ENCODE measurements at places on chromosomes 13 and 19.

- DNase-seq = no peak
Observed at GRCh38 chr13:74681891-74682290, 547.7 kb upstream of the KLF12 start.

- no peak for DNase-seq
Observed at GRCh38 chr13:48600374-48601364, 53.1 kb upstream of the CYSLTR2 start.

- DNase-seq = no peak
Observed at GRCh38 chr13:20181188-20181587, 11.6 kb downstream of the GJB2 start.

- DNase-seq = peak; percentile 85
Observed at GRCh38 chr19:45641274-45642105, 2.3 kb upstream of the EML2 start.

GRCh38 chr13:109968876-109969577, 182.6 kb upstream of the IRS2 start:
- DNase-seq = no peak

DNA sequence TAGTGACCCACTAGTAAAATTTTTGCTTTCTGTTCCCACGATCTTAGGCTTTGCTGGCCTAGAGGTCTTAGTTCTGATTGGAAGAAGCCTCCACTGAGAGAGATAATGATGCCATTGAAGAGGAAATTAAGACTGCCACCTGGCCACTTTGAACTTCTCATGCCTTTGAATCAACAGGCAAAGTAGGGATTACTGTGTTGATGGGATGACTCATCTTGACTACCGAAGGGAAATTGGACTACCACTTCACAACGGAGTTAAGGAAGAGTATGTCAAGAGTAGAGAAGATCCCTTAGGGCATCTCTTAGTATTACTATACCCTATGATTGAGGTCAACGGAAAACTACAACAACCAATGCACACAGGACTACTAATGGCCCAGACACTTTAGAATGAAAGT, 12.7 kb upstream of the FREM2 start:
- DNase-seq = no peak

GRCh38 chr13:106560821-106561220, 7.1 kb downstream of the ARGLU1 start:
- DNase-seq = no peak

GRCh38 chr19:2021453-2022140, 6.1 kb upstream of the BTBD2 start:
- DNase-seq = no peak

DNA sequence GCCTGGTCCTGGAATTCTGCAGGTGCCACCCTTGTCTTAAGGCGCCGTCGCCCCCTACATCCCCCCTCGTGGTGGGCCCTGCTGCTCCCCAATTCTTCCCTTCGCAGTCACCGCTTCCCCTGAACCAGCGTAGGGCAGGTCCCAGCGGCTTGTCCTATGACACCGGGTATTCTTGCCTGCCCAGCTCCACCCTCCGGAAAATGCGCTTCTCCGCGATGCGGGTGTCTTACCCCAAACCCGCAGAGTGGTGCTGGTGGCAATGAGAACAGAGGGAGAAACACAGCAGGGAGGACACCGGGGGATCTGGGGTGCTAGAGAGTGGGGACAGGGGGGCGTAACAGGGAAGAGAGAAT, 9.0 kb downstream of the ZNF808 start:
- no peak for DNase-seq

GRCh38 chr19:46383171-46383815, 30.1 kb downstream of the CCDC8 start:
- DNase-seq = no peak

DNA sequence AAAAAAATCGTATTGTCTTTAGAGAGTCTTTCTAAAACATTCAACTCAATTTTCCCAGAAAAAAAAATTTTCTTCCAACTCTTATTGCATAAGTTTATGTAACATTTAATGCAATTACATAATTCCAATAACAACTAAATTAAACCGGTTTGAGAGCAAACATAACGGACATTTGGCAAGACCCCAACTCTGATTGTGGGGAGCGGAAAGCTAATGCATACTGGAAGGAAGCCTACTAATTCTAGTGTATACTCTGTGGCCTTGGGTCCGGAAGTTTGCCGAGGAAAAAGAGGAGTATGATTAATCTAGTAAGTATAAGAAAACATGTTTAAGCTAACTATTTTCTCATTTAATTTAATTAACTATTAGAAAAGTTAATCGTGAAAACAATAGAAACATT, 21.3 kb upstream of the MIR17HG start:
- DNase-seq = no peak

DNA sequence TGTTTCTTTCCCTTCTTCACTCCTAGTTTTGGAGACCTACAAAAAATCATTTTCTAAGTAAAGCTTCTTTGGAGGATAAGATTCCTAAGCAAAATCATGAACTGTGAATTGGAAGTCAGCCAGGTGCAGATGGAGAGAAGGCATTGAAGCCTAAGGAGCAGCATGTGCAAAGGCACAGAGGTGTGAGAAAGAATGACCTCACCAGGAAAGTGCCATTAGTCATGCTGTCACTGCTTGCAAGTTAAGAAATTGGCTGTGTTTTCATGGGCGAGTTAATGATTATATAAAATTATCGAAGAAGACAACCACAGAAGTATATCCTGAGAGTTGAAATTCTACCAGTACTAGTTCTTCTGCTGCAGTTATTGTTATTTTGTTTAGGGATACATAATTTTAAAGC, 80.3 kb upstream of the KLHL1 start:
- no peak for DNase-seq

- DNase-seq = no peak
Observed at GRCh38 chr13:20369886-20370361, 137.8 kb upstream of the GJB6 start.

DNA sequence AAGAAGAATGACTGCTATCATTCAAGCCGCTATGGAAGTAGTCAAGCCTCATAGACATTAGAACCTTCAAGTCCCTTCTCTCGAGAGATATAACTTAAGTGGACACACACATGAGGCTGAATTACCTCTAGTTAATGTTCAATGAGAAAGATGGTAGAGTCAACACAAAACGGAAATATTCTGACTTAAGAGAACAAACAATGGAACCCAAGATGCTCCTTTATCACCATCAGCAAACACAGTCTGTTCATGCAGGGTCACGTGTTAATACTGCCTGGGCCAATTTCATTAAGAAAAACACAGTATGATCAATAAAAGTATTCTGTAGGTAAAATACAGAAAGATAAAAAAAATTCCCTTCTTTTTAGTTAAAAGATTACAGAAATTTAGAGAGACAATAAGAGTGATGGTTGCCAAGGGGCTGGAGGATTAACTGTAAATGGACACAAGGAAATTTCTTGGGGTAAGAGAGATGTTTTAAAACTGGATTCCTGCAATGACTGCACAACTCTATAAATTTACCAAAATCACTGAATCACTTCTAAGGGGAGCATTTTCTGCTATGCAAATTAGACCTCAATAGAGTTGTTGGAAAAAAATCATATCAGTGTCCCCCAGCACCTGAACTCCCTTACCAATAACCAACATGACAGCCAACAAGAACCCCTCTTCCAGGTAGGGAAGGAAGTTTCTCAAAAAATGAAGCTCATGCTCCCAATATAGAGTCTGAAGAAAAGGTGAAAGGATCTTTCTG, 256.6 kb downstream of the ABCC4 start:
- no peak for DNase-seq

Measured in stimulated activated CD4-positive, alpha-beta T cell treated with anti-CD3 and anti-CD28 coated beads, Interleukin-2, amount 100 ng/mL, for 48 hours (primary cell).